Hindlimb muscle (tissue), 1 donor: ENCODE measurements at places on chromosomes 2 and 18.

- DNase-seq: no peak
Measured at GRCh38 chr2:156079845-156080244, 252.7 kb downstream of the NR4A2 start.

- DNase-seq: no peak
Measured at GRCh38 chr2:26541401-26542193, 63.7 kb upstream of the OTOF start.

DNA sequence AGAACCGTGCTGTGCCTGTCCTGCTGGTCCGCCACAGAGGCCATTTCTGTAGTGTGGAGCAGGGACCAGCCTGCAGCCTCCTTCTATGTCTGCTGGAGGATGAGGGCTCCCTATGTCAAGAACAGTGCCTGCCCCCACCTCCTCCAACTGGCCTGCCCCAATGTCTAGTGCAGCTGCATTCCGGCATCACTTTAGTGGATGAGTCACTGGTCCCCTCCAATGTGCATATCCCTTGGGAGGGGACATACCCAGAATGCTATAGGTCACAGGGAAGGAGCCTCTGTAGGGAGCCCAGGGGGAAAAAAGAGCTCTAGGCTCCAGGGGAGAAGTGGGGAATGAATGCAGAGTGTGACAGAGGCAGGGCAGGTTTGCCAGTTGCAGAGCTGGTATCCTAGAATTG lies 219.6 kb downstream of the CELF4 start:
- DNase-seq: no peak

GRCh38 chr2:209872675-209873074 lies 101.0 kb downstream of the UNC80 start:
- peak; percentile 5 for DNase-seq

- DNase-seq: no peak
Measured at GRCh38 chr2:209582281-209582680, 158.4 kb downstream of the MAP2 start.

GRCh38 chr2:31888550-31888949 lies 122.3 kb downstream of the MEMO1 start:
- no peak for DNase-seq

GRCh38 chr2:196230061-196230854 lies 58.9 kb upstream of the STK17B start:
- DNase-seq: no peak

DNA sequence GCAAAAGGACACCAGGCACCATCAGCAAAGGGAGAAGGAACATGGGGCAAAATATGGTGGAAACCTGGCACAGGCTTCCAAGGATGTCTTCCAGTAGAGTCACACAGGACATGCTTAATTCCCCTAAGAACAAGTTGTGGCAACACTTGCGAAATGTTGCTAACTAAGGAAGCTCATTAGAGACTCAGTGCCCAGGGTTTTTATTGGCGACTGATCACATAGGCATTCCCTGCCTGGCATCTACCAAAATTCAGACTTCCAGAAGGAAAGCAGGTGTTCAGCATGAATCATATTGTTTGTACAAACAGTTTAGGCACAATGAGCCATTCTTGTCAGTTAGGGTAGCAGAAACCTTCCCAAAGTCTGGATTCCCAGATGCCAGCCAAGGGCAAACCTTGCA lies 25.7 kb downstream of the SLC4A1AP start:
- DNase-seq: no peak

DNA sequence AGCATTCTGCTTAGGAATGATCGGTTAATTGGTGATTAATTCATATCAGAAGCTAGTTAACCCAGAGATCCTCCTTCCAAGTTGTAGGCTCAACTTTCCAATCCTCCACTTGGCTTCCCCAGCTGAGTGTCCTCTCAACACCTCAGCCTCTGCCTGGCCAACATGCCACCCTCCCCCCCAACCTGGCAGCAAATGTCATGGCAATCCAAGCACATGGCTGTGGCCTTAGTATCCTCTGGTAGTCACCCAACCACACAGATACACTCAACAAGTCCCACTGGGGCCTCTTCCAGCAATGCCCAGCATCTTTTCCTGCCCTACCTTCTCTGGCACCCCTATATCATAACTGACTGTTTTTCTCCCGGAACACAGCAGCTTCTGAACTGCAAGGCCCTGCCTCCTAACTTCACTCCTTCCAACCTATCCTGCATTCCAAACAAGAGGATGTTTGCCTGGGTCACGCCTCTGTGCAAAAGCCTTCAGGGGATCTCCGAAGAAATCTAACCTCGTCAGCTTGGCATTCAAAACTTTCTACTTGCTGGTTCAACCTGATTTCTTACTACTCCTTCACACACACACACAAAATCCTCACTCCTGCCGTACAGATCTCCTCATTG lies 195.0 kb downstream of the CYP26B1 start:
- DNase-seq: no peak

DNA sequence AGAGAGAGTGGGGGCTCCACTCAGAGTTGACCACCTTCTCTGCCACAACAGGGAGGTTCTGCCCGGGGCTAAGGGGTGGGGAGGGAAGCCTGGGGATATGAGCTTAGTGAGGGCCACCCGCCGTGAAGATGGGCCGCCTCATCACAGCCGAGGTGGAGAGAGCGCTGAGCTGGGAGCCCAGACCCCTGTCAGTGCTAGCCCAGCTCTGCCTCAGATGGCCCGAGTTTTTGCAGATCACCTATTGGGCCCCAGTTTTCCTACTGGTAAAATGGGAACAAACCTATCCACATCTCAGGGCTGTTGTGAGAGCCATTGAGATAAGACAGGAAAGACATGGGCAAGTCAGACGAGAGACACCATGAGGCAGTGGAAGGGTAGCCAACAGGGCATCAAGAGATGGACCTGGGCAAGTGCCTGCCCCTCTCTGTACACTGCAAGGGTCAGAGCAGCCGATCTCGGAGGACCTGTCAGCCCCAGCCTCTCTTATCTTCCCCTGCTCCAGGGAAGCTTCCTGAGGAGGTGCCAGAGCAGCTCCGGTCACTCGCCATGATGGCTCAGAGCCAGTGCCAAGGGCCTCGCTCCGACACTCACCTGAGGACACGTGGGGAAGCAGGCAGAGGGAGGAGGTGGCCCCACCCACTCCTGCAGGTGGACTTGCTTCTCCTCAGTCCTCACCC lies 88.9 kb downstream of the MCFD2 start:
- DNase-seq: no peak

DNA sequence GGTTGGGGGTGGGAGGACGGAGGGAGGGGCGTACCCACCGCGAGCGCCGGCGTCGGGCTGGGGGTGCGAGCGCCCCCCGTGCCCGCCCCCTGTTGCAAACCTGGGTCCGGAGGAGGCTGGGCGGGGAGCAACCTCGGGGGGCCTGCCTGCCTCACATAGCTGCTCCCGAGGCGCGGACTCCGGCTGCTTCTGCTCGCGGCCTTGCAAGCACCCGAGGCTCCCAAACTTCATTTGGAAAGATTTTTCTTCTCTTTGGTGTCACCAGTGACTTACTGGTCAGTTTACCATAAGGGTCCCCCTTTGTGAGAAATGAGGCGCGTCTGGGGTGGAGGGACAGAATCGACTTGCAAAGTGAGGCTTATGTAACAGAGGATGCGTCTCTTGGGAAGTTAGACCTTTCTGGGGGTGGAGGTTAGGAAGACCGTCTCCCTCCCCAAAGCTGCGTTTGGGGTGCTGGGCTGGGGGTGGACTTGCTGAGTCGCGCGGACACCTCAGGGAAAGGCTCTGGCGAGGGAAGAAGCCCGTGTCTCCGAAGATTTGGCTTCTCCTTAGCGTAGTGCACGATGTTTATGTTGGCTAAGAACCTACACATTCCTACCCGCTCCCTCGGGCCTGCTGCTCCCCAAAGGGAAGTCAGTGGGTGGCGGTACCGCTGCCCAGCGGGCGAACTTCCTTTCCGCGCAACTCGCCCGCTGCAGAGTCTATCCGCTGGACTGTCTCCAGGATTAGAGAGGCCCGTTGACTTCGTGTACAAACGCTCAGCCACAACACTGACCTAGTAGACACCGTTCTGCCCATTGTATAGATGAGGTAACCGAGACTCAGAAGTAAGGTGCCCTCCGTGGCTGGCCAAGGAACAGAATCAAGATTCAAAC lies 559 bp downstream of the TMEM37 start:
- peak; percentile 23 for DNase-seq

DNA sequence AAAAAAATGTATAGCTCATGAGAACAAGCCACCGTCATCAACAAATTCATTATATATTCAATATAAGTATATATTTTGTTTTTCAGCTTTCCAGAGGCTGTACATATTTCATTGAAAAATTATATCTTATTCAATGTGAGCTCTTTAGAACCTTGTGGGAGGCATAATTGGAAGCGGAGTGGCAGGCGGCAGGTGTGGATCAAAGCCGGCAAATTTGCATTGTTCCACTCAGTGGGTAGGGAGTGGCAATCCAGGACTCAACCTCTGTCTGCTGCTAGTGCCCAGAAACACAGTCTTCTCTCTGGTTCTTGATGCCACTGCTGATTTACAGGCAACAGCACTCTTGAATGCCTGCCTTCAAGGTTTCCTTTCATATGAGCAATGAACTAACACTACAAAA lies 46.9 kb downstream of the GCA start:
- DNase-seq: no peak

DNA sequence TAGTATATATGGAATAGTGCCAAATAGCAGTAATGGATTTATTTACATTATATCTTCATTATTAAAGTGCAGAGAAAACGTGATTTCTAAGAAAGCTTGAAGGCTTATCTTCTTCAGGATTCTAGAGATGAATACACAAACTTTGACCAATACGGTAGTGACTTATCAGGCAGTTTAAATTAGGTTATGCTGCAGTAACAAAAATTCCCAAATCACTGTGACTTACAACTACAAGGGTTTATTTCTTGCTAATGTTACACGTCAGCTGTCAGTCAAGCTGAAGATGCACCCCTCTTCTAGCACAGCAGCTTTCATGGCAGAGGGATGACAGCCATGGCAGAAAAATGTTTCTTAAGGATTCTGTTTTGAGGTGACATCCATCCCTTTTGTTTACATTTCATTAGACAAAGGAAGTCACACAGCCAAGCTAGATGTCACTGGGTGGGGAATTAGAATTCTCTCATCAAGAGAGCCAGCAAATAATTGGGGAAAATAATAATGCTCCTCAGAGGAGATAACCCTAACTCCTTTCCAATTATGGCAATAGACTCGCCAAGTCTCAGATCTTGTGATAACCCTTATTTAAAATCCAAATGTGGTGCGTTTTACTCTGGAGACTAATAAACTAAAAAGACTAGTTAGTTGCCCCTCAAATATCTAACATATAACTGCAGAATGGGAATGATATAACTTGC lies 268.3 kb upstream of the CYP26B1 start:
- peak; percentile 21 for DNase-seq

DNA sequence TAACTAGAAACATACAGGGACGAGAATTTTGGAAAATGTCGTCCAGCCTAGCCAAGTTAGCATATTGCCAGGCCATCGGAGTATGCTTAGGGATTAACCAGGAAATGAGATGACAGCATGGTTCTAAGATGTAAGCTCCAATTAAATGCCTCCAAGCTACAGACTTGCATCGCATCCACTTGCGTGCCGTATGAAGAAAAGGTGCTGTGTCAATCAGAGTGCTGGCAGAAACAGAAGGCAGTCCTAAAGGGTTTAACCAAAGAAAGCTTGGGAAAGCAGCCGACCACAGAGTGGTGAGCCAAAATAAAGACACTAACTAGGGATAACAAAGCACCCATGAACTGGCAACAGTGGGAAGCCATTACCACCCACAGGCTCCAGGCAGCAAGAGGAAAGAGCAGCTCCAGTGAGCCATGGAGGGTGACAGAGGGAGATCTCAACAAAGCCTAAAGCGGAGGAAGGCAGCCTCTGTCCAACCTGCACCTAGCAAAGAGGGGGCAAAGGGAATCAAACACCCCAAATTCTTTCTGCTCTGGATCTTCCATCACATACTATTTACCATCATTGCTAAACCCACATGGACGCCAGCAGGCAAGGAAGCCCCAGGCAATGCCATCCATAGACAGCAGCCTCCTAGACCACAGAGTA lies 27.6 kb upstream of the SOCS6 start:
- DNase-seq: no peak

- no peak for DNase-seq
Measured at GRCh38 chr18:73841661-73842060, 306.0 kb downstream of the FBXO15 start.

DNA sequence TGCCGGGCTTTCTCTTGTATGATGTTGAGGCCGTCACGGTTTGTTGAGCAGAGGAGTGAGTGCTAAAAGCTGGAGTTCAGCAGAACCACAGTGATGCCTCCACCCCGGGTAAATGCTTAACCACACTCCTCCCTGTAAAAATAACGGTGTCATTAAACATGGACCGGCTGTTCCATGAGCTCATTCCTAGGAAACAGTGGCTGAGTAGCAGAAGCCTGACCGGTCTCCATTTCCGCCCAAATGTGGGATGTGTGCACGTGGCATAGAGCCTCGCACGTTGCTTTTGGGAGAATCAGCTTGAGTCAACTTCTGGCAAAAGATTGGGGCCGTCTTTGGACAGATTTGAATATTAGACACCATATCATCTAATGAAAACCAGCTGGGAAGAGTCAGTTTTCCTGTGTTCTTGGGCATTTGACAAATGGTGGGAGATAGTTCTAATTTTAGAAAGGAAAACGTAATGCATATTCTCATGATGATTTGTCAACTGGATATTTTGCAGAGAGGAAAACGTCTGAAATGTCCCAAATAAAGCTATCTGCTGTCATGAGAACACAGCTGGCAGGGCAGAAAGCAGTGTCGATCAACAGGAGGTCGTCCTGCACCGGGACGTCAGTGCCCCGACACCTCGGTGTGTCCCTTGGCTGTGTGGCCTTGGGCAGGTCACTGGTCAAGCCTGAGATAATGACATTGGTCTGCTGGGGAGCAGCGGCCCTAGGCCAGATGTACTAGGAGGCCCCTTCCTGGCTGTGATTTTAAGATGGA lies 42.4 kb downstream of the LRRFIP1 start:
- DNase-seq: peak; percentile 94

GRCh38 chr2:165793161-165793778 lies 777 bp downstream of the GALNT3 start:
- DNase-seq: no peak

DNA sequence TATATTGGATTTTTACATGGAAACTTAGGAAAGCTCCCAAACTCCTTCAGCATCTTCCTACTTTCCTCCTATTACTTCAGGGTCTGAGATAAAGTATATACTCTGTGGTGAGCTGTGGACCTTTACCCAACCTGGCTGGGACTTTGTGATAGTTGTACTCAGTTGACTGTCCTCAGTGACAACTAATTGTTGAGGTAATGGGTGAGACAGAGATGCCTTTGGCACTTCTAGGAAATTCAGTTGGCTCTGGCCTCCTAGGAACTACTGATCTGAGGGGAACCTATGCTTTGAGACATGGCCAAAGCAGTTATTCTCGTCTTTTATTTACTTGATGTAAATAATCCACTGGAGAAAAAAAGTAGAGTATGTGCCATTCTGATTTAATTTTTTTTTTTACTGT lies 39.4 kb upstream of the ZNF638 start:
- no peak for DNase-seq

DNA sequence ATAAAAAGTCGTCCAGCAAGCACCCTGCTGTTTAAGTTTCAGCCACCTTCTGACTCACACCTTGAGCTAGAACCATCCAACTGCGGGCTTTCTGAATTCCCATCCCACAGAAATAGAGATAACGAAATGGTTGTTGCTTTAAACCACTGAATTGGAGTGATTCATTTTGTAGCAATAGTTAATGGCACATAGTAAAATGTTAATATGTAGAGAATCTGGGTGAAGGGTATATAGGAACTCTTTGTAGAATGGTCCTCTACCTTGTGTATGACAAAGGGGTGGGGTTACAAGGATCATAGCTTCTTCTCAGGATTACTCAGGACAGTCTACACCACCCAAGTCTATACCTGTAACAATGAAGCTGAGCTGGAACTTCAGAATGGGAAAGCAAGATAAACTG lies 2.4 kb upstream of the MAPRE3 start:
- no peak for DNase-seq
